ENCODE measurements at places on chromosomes 13 and 19.

- DNase-seq, result no peak
These were observed 3.1 kb downstream of the CARD8 start for GRCh38 chr19:48252609-48253008.

GRCh38 chr19:5330307-5330720 lies 10.3 kb downstream of the PTPRS start:
- DNase-seq, result no peak

DNA sequence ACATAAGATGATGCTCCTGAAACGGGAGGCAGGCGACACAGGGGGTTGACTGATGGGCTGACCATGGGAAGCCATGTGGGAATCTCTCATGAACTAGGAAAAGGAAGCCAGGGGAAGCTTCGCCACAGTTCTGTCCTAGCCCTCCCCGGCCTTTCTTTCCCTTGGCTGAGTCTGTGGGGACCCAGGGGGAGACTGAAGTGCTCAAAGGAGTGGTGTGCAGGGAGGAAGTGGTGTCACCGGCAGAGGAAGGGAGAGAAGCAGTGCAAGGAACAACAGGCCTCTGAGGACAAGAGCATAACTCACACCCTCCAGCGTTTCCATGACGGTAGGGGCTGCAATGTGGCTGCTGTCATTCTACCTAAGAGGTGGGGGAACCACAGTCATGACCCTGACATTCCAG lies 1.1 kb downstream of the KIR3DL3 start:
- no peak for DNase-seq

GRCh38 chr13:36839281-36839680 lies 20.3 kb downstream of the RFXAP start:
- no peak for DNase-seq

DNA sequence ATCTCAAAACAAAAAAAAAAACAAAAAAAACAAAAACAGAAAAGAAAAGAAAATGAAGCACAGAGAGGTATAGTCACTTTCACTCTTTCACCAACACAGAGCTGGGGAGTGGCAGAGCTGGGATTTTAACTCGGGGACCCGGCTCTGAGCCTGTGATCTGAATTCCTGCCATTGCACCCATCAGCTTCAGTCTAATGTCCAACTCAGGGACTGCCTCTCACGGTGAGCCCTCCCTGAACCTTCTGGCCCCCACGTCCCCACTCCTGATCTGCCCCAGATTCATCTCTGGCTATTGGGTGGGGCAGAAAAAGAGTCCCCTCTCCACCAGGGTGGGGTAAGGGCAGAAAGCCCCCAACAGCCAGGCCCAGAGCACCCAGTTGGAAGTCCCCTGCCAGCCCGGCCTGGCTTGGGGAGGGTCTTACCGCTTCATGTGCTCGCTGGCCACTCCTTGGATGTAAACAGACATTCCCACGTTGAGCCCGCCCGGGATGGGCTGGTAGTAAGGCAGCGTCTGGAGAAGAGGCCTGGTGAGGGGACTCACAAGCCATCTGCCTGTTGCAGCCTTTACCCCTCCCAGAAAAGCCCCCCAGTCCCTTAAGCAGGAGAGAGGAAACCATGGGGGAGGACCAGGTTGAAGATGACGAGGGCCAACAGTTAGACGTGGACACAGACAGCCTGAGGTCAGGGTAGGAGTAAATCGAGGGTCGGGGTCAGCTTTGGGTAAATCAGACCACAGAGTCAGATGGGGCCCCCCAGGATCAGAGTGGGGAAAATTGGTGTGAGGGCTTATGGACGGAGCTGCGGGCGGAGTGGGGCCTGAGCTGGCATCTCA lies 520 bp downstream of the LGALS4 start:
- DNase-seq, result no peak

DNA sequence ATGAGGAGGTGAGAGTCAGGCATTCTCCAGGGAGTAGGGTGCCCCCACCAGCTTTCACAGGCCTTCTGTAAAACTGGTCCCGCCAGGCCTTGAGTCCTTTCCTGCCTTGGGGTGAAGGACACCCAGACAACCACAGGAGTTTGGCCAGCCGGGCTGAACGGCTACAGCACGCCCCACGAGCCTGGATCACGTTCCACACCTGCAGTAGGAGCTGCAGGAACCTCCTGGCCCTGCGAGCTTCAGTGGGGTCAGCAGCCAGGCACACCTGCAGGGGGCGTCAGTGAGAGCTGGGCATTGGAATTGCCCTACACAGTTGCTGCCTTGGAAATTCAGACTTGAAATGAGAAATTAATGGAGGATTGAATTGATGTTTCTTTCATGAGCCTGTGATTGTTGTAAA lies 45.7 kb downstream of the COL4A2 start:
- no peak for DNase-seq

DNA sequence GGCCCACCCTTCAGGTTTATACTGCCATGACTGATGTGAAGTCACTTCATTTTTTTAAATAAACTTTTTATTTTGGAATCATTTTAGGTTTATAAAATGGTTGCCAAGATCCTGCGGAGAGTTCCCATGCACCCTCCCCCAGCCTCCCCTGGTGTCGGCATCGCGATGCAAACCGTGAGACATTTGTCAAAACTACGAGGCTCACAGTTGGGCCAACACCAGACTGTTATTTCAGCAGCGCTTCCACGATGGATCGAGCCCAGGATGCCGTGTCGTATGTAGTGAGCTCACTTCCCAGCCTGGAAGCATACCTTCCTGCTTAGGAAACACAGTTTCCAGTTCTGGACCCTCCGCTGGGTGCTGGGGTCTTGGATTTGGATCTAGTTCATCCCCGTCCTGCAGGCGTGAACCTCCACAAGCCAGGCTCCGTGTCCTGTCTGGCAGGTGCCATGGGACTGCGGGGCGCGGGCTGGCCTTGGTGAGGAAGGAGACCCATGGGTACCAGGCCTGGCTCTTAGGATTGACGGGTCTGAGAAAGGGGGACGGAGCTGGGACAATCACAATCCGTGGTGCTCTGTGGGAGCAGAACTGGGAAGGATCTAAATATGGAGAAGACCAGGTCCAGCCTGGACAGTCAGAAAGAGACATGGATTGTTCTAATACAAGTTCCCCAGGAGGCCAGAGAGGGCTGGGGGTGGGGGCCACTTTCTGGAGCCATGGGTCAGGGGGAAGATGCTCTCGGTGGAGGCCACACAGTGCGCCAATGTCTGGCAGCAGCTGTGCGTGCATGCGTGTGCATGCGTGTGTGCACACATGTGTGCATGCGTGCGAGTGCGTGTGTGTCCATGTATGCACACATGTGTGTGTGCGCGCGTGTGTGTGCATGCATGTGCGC lies 2.4 kb upstream of the SBK2 start:
- no peak for DNase-seq

GRCh38 chr13:71879129-71879535 lies 12.1 kb upstream of the DACH1 start:
- no peak for DNase-seq

DNA sequence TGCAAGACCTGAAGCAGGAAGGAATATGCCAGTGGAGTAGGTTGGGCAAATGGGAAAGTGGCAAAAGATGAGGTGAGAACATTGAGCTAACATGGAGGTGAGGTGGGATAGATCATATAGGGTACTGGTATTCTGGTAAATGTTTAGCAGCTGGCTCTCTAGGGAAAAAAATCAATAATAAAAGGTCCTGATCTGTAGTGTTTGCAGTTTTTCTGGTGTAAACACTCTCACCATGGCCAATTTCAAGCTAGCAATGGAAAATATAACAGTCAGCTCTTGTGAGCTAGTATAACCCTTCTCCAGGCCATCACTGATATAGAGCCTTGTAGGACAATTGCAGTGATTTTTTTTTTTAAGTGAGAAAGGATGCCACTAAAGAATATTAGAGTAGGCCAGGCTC lies 31.3 kb downstream of the RFC3 start:
- DNase-seq, result no peak

DNA sequence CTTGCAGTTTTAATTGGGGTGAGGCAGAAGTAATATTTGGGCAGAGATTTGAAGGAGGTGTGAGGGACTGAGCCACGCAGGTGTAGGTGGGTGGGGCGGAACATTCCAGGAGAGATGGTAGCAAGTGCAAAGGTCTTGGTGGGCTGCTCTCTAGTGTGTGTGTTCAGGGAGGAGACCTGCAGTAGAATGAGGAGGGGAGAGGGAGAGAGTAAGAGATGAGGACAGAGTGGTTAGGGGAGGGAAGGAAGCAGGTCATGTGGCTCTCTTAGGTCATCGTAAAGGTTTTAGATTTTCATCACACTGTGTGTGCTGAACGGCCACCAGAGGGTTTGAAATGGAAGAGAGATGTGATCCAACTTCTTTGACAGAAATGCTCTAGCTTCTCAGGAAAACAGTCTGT lies 33.5 kb downstream of the WASF3 start:
- DNase-seq, result no peak

DNA sequence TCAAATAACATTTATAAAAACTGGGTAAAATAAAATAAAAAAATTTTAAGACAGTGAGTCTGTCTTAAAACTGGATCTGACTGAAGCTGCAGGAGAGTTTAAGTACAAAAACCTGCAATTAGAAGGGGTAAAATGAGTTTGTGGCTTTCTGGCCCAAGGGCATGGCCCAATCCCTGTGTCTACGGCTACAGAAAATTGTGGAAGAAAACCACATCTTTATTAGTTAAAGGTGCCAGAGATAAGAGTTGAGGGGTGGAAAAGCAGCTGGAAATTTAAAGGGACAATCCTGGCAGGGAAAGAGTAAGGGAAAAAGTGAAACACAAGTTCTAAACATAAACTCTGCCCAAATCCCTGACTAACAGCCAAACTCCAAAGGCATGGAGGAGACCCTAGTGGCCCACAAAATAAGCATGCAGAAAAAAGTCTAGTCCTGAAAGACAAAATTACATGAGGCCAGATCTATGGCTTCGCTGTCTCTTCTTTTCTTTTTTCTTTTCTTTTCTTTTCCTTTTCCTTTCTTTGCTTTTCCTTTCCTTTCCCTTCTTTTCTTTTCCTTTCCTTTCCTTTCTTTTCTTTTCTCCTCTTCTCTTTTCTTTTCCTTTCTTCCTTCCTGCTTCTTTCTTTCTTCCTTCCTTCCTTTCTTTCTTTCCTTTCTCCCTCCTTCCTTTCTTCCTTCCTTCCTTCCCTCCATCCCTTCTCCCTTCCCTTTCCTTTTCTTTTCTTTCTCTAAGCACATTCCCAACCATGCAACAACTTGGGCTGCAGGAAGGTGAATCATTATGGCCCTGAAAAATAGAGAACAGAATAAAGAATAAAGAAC lies 23.5 kb upstream of the DLEU7 start:
- no peak for DNase-seq

DNA sequence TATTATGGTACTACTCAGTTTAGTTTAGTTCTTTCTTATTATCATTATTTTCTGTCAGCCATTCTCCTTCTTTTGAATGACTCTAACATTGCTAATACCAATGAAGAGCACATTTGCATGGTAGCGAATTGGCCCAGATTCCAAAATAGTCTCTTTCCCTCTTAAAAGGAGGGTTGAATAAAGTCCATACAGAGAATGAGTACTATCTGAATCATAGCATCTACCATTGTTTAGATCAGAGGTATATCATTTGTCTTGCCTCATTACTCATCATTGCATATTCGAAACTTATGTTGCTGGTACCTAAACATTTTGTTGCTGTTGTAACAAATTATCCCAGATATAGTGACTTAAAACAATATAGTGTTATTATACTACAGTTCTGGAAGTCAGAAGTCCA lies 1235.3 kb upstream of the ATXN8OS start:
- no peak for DNase-seq

DNA sequence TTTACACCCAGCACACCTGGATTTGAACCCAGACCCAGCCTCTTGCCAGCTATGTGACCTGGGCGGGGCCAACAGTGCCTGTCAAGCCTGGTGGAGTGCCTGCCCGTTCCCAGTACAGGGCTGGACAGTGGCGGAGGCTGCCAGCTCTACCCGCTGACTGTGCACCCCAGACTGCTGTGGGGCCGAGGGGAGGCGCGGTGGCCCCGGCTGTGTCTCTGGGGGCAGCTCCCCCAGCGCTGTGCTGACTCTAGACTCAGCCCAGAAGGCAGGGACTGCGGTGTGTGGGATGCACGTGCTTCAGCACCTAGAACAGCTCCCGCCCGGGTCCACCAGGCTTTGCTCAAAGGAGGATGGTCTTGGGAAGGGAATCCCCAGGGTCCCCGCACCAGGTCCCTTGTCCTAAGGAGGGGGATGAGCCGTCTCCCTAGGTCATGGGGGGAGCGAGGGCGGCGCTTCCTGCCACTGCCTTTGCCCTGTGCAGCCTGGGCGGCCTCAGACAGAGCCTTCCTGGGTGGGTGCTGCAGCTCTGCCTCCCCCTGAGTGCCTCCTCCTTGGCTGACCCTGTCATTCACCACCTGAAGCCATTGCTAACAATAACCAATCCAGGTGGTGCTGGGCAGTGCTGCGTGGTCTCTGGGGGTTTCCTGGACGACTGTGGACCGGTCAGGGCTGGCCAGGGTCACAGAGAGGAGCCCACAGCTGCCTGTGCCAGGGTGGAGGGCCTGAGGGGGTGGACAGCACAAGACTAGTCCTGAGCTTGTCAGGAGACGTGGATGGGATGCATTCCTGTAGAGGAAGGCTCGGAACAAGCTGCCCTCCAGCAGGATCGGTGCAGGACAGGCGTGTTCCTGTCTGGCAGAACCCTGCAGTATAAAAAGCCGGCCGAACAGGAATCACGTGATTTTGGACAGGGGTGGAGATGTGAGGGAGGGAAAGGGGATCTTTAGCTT lies 18.6 kb downstream of the TMEM255B start:
- DNase-seq, result no peak

- no peak for DNase-seq
These were observed 3.9 kb downstream of the RPL18A start for GRCh38 chr19:17863520-17864182.

DNA sequence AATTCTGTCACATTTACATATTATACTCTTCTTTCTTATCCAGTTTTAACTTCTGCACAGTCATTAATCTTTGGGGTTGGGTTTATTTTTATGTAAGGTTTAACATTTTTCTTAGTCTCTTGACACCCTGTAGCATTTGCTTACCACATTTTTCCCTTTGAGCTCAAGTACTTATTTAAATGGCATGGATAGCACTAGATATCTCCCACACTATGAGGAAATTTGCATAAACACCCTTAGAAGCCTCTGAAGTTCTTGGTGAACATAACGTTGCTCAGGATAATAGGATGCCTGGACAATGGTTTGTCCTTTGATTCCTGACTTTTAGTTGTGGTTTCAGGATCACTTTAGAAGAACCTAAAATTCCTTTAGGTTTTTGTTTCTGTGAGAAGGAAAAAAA lies 338.9 kb downstream of the PCDH17 start:
- DNase-seq, result no peak

DNA sequence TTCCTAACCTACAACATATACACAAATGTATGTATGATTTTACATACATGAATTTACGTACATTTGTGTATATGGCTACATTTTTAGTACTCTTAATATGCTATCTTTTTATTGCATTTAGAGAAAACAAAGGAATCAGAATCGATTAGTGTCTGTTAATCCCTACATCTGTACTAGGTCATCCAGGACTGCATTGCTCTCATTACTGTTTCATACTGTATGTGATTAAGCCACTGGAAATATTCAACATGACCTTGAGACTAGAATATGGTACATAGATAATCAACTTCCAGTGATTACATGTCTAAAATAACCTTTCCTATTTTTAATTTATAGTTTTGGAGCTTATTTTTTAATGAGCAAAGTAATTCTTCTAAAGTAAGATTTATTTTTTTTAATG lies 5.3 kb upstream of the MAB21L1 start:
- no peak for DNase-seq

All from stimulated activated CD8-positive, alpha-beta memory T cell treated with anti-CD3 and anti-CD28 coated beads, Interleukin-15, amount 100 ng/mL, for 1 hour (primary cell).